Bronchial smooth muscle cell (primary cell): ENCODE measurements at places on chromosomes 5 and 9. TPM values are rescaled to one million over a fixed set of nuclear protein-coding genes. Genes with fewer than 3 reads are reported as not detected.

Gene CCIN
- 0.79 and 2.8 TPM in 2 replicates for total RNA-seq

Gene GPX3
- total RNA-seq = 11.3 and 14.9 TPM in 2 replicates

Gene PKD2L2
- not detected in 2 replicates for total RNA-seq

Gene NEUROG1
- total RNA-seq = not detected in 2 replicates

Gene ALG2
- 30.3 and 36.3 TPM in 2 replicates for total RNA-seq

Gene DMRTA1
- 0.34 and 0.47 TPM in 2 replicates for total RNA-seq

Gene RXFP3
- not detected in 2 replicates for total RNA-seq

Gene MSH3
- total RNA-seq = 6.6 and 12.9 TPM in 2 replicates

Gene NMUR2
- total RNA-seq = not detected in 2 replicates

Gene PCDHA11
- 0.09 and 0.16 TPM in 2 replicates for total RNA-seq

Gene TAF11L5
- total RNA-seq = not detected in 2 replicates

Gene SGTB
- total RNA-seq = 4.6 and 6.5 TPM in 2 replicates

Gene SLC22A4
- 1.2 and 4.4 TPM in 2 replicates for total RNA-seq

Gene ZDHHC11B
- 0.32 and 0.43 TPM in 2 replicates for total RNA-seq

Gene PRLR
- total RNA-seq = 0.16 TPM in 1 of 2 replicates, not detected in the other

Gene PCDHGA9
- total RNA-seq = 2.9 and 3.8 TPM in 2 replicates

Gene COL27A1
- 2.0 and 3.5 TPM in 2 replicates for total RNA-seq

Gene FCHO2
- 11.3 and 13.9 TPM in 2 replicates for total RNA-seq

Gene SLC25A2
- 0.32 TPM in 1 of 2 replicates, not detected in the other for total RNA-seq

Gene FAXDC2
- 18.4 and 21.1 TPM in 2 replicates for total RNA-seq

Gene PCDHGB6
- total RNA-seq = 3.0 and 3.7 TPM in 2 replicates

Gene XRCC4
- total RNA-seq = 3.0 and 6.5 TPM in 2 replicates

Gene NFIB
- 7.6 and 10.7 TPM in 2 replicates for total RNA-seq

Gene FOXD4L3
- not detected in 2 replicates for total RNA-seq

Gene JMY
- 10.9 and 11.5 TPM in 2 replicates for total RNA-seq

Gene LCNL1
- total RNA-seq = 0.16 and 0.34 TPM in 2 replicates

Gene PCDHAC1
- under 0.01 and 0.09 TPM in 2 replicates for total RNA-seq

Gene PCDHB8
- 0.32 and 0.69 TPM in 2 replicates for total RNA-seq

Gene C5orf22
- total RNA-seq = 8.8 and 9.3 TPM in 2 replicates

Gene ANKDD1B
- 0.95 and 1.3 TPM in 2 replicates for total RNA-seq

Gene SLC4A9
- not detected in 2 replicates for total RNA-seq

Gene STPG3
- total RNA-seq = 0.16 TPM in 1 of 2 replicates, not detected in the other

Gene UBE2D2
- total RNA-seq = 26.6 and 37.2 TPM in 2 replicates

Gene SLC46A2
- total RNA-seq = not detected in 2 replicates

Gene LAMC3
- 0.09 TPM in 1 of 2 replicates, not detected in the other for total RNA-seq

Gene HMCN2
- under 0.01 and 0.09 TPM in 2 replicates for total RNA-seq

Gene HTR4
- total RNA-seq = not detected in 2 replicates

Gene SLC36A3
- total RNA-seq = not detected in 2 replicates

Gene CCDC152
- total RNA-seq = 0.09 and 2.2 TPM in 2 replicates

Gene CCDC171
- 4.4 and 5.7 TPM in 2 replicates for total RNA-seq

Gene ZNF462
- 12.8 and 14.0 TPM in 2 replicates for total RNA-seq

Gene CETN3
- 12.3 and 15.4 TPM in 2 replicates for total RNA-seq

Gene PCDHA3
- 0.32 and 0.34 TPM in 2 replicates for total RNA-seq

Gene ANKRD33B
- total RNA-seq = 3.6 and 16.1 TPM in 2 replicates

Gene CATSPER3
- total RNA-seq = 0.16 and 0.17 TPM in 2 replicates

Gene DMRT3
- not detected in 2 replicates for total RNA-seq

Gene EGFL7
- total RNA-seq = 6.1 and 8.7 TPM in 2 replicates

Gene EGFLAM
- total RNA-seq = 0.16 and 0.26 TPM in 2 replicates

Gene PCDHGA3
- 1.0 and 1.9 TPM in 2 replicates for total RNA-seq

Gene PAEP
- not detected in 2 replicates for total RNA-seq

Gene TDRD7
- 7.1 and 7.9 TPM in 2 replicates for total RNA-seq
